ENCODE measurements at places on chromosomes 16 and 17. TPM values are rescaled to one million over a fixed set of nuclear protein-coding genes. Genes with fewer than 3 reads are reported as not detected.
A peak's percentile ranks its signal among the peaks of the same experiment; 100 is the strongest.

DNA sequence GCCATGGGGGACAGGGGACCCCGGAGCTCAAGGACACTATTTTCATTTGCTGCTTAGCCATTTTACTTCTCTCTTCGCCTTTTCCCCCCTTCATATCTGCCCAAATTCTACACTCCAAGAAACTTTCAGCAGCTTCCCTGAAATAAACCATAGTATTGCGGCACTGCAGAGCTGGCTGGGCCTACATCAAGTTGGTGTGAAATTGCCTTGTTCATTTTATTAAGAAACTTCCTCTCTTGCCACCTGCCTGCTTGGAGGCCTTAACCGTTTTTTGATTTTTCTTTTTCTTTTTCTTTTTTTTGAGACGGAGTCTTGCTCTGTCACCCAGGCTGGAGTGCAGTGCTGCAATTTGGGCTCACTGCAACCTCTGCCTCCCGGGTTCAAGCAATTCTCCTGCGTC lies 7.4 kb upstream of the CPNE2 start:
- peaks cover 8% of the 10 kb centered on the region for H3K4me1 ChIP-seq
- DNase-seq: no peak
- peak overlapping the region; percentile 31 for H3K27ac ChIP-seq
- peaks cover 8% of the 10 kb centered on the region for H3K36me3 ChIP-seq

DNA sequence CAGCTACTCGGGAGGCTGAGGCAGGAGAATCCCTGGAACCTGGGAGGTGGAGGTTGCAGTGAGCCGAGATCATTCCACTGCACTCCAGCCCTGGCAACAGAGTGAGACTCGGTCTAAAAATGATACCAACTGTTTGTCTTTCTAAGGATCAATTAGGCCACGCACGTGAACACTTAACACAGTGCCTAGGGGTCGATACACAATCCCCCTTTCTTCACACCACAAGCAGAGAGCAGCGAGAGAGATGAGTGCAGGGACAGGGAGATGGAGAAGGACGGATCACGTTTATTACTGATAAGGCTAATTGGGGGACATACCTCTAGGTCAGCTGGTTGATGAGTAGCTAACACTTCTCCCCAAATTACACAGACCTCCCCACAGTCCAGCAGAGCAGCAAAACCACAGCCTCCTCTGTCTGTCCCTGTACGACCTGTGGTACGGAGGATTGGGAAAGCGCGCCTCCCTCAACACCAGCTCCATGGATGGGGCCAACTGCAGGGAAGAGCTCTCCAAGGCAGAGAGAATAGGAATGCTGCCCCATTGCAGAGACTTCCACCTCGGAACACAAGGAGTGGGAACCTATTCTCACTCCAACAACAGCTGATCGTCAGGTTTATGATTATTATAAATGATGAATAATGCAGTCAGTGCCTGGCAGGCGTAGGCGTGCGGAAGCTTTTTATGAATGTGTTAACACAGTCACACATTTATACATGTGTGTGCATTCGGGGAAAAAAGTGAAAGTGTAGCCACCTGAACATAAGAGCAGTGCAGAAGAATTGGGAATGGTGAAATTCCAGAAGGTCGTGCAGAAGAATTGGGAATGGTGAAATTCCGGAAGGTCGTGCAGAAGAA lies 155.1 kb downstream of the C16orf95 start:
- H3K4me3 ChIP-seq: peak overlapping the region; percentile 23
- peak; percentile 63 for DNase-seq
- H3K36me3 ChIP-seq: no peaks in the 10 kb centered on the region
- peaks cover 4% of the 10 kb centered on the region for H3K27me3 ChIP-seq

- no peak overlapping the region for H3K4me3 ChIP-seq
- H3K4me1 ChIP-seq: peaks cover 50% of the 10 kb centered on the region
- H3K27me3 ChIP-seq: no peaks in the 10 kb centered on the region
- no peak overlapping the region for H3K27ac ChIP-seq
Measured at GRCh38 chr17:78337244-78338109, 22.4 kb downstream of the SOCS3 start.

DNA sequence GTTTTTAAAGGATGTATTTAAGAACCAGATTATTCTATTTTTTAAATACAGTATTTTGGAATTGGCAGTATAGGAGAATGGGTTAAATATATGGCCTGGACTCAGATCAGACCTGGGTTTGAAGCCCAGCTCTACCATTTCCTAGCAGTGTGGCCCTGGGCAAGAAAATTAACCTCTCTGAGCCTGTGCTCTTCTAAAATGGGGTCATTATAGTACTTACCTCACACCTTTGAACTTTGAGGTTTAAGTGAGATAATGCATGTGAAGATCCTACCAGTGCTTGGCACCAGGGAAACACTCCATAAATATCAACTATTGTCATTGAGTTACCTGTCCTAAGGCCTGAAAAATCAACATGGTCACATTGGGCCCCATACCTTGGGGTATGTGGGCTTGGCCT lies 93.4 kb upstream of the WSB1 start:
- H3K27ac ChIP-seq: no peak overlapping the region
- DNase-seq: no peak
- H3K4me1 ChIP-seq: no peaks in the 10 kb centered on the region
- no peak overlapping the region for H3K4me3 ChIP-seq
- H3K36me3 ChIP-seq: no peaks in the 10 kb centered on the region

DNA sequence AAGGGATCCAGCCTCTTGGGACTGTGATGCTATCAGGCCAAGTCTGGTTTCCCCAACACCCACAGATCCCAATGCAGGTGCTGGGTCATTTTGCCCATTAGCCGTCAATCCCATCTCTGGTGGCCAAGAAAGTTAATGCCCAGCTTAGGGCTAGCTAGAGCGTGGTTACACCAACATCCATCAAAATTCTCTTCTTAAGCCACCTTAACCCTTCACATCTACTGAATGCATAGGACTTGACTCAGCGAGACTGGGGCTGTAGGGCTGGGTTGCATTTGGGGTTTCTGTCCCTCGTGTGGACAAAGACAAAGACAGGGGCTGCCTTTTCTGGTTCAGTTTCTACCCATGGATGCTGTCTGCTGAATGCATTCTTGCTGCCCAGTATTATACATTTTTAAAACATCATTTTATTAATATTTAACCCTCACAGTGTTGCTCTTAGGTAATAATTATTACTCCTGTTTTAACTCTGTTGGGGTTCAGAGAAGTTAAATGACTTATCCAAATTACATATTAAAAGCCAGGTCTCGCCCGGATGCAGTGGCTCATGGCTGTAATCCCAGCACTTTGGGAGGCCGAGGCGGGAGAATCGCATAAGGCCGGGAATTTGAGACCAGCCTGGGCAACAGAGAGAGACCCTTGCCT lies 141.1 kb upstream of the NOL11 start:
- peaks cover 12% of the 10 kb centered on the region for H3K36me3 ChIP-seq
- H3K4me3 ChIP-seq: no peak overlapping the region
- H3K27me3 ChIP-seq: no peaks in the 10 kb centered on the region
- peaks cover 21% of the 10 kb centered on the region for H3K4me1 ChIP-seq

DNA sequence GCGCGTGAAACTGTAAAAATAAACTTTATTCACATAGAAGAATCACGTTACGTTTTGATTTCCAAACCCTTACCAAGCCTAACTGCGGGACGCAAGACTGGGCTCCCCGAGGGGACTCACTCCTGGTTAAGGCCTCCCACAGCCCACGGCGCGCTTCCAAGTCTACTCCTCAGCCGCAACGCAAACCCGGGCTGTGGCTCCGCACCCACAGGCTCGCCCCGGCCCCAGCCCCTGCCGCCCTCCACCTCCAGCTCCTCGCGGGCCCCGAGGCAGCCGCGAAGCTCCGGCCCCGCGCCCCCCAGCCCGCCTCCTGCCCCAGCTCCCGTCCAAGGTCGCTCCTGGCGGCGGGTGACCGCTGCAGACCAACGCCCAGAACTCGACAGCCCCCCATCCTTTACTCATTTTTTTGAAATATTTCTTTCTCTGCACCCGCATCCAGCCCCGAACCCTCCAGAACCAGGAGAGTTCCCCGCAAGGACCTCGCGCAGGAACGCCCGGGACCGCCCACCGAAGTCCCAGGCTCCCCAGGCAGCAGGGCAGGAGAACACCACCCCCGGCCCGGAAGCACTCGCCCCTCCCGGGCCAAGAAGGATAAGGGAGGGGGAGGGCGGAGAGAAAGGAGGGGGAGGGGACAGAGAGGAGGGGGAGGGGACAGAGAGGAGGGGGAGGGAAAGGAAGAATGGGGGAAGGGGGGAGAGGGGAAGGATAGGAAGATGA lies 912 bp downstream of the USP22 start:
- peak overlapping the region; percentile 97 for H3K27ac ChIP-seq
- no peaks in the 10 kb centered on the region for H3K27me3 ChIP-seq
- peaks cover 25% of the 10 kb centered on the region for H3K36me3 ChIP-seq
- H3K4me1 ChIP-seq: peaks cover 34% of the 10 kb centered on the region

DNA sequence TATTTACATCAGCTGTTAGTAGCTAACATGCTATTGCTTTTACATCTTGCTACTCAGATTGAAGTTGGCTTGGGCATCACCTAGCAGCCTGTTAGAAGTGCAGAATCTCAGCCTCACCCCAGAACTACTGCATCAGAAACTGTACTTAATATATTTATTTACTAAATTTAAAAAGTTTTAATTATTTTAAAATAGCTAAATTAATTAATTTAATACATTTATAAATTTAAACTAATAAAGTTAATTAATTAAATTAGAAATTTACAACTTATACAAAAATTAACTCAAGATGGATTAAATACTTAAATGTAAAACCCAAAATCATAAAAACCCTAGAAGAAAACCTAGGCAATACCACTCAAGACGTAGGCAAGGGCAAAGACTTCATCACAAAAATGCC lies 38.9 kb upstream of the GNA13 start:
- no peak for DNase-seq
- H3K4me1 ChIP-seq: peaks cover 20% of the 10 kb centered on the region
- H3K27me3 ChIP-seq: no peaks in the 10 kb centered on the region
- H3K36me3 ChIP-seq: no peaks in the 10 kb centered on the region
- no peak overlapping the region for H3K27ac ChIP-seq

DNA sequence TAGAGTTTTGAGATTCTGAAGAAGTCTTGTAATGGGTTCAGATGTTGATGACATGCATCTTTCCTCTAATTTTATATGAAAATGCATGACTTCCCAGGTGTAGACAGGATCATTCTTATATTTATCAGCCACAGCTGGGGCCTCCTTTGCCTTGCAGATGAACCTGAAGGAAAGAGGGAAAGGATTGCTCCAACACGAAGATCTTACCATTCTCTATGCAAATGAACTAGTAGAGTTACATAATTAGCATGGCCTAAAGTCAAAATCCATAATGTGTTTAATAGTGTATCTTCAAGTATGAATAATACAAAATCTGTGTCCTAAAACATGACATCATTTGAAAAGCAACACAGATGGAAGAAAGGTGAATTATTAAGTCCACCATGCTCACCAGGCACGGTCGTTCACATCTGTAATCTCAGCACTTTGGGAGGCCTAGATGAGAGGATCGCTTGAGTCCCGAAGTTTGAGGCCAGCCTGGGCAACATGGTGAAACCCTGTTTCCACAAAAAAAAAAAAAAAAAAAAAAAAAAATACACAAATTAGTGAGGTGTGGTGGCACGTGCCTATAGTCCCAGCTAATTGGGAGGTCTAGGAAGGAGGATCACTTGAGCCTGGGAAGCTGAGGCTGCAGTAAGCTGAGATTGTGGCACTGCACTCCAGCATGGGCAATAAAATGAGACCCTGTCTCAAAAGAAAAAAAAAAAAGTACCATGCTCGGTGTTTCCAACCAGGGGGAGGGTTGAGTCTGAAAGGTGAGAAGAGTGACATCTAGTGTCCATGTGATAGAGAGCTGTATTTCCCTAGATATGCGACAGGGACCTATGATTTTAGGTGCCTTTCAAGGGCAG lies 6.3 kb downstream of the VWA3A start:
- H3K4me1 ChIP-seq: no peaks in the 10 kb centered on the region
- peak; percentile 13 for DNase-seq
- no peak overlapping the region for H3K27ac ChIP-seq
- no peak overlapping the region for H3K4me3 ChIP-seq
- peaks cover 6% of the 10 kb centered on the region for H3K27me3 ChIP-seq
- no peaks in the 10 kb centered on the region for H3K36me3 ChIP-seq

- DNase-seq: peak; percentile 1
- H3K27me3 ChIP-seq: no peaks in the 10 kb centered on the region
- H3K4me1 ChIP-seq: peaks cover 2% of the 10 kb centered on the region
- H3K4me3 ChIP-seq: no peak overlapping the region
- peaks cover 46% of the 10 kb centered on the region for H3K36me3 ChIP-seq
Measured at GRCh38 chr17:44931376-44931775, 16.1 kb upstream of the GFAP start.

DNA sequence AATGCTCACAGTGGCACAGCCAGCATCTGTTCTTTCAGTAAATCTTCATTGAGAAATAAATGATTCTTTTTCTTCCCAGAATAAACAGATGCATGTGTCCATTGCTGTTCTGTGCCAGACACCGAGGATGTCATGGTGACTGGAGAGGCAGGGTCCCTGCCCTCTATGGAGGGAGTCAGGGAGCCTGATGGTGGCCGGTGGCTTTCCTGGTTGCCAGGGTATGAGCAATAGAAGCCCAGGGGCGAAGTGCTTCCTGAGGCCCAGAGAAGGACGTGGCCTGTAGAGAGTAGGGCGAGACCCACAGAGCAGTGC lies 29.9 kb upstream of the NUDT16L1 start:
- peaks cover 73% of the 10 kb centered on the region for H3K4me1 ChIP-seq
- peak overlapping the region; percentile 92 for H3K27ac ChIP-seq
- peaks cover 27% of the 10 kb centered on the region for H3K36me3 ChIP-seq
- DNase-seq: no peak

DNA sequence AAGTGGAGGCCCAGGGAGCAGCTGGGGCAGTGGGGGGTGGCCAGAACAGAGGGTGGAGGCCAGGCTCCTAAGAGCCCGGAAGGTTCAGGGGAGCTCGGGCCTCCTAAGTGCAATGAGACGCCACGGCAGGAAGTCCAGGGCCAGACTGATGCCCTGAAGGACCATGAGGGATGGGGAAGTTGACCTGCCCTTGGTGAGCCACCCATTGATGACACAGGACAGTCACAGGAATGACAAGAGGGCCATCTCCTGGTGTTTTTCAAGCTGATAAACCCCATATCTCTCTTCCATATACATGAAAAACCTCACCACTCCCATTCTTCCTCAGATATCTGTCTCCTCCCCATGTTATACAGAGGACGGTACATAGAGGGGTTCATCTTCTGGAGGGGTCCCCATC lies 5.8 kb upstream of the MRPL58 start:
- no peak overlapping the region for H3K27ac ChIP-seq
- H3K36me3 ChIP-seq: no peaks in the 10 kb centered on the region
- no peaks in the 10 kb centered on the region for H3K27me3 ChIP-seq
- DNase-seq: no peak
- H3K4me1 ChIP-seq: peaks cover 12% of the 10 kb centered on the region

- H3K4me3 ChIP-seq: no peak overlapping the region
- DNase-seq: no peak
- no peak overlapping the region for H3K27ac ChIP-seq
- H3K27me3 ChIP-seq: no peaks in the 10 kb centered on the region
- H3K4me1 ChIP-seq: peaks cover 92% of the 10 kb centered on the region
Measured at GRCh38 chr16:89354325-89354724, 136.0 kb downstream of the ANKRD11 start.

HP gene
- not detected for total RNA-seq

CIBAR2 gene
- total RNA-seq: not detected

METTL9 gene
- total RNA-seq: 98.0 TPM

TPSD1 gene
- total RNA-seq: not detected

ATF7IP2 gene
- total RNA-seq: 21.9 TPM

KRT222 gene
- total RNA-seq: not detected

LPCAT2 gene
- 0.37 TPM for total RNA-seq

All from activated CD4-positive, alpha-beta T cell treated with anti-CD3 and anti-CD28 coated beads for 36 hours (primary cell).